Breast epithelium (tissue), 4 donors: ENCODE measurements at places on chromosomes 6 and 20. TPM values are rescaled to one million over a fixed set of nuclear protein-coding genes. Genes with fewer than 3 reads are reported as not detected.

DNA sequence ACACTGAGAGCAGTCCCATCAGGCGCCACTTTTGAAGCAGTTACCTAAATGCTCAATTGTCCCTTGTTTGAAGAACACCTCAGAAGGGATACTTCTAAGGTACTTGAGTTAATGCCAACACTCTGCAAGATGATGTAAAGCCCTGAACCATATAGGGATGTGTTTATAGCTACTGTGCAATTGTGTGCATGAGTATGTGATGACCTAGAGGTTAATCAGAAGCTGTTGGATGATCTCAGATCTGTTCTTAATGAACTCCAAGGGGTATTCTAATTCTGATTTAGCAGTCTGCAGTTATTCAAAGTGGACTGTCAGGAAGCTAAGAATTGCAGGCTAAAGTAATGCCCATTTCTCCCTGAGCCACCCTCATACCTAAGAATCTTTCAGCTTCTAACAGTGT lies 158.3 kb downstream of the TMEM242 start:
- no peak for DNase-seq

The PTCRA gene
- total RNA-seq: not detected

DNA sequence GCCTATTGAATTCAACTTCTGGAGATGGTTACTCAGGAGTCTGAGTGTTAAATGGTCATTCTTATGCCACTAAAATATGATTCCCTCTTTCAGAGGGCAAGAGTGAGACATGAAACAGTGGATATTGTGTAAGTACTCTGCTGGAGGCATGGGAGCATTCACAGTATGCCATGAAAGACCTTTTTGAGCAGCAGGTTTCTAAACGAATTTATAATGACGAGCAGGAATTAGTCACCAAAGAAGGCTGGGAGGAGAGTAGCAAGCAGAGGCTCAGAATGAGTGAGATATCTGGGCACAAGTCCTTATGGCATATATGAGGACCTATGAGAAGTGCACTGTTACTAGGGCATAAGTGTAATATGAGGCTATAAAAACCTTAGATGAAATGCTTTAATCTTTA lies 10.9 kb upstream of the MYB start:
- no peak for DNase-seq

DNA sequence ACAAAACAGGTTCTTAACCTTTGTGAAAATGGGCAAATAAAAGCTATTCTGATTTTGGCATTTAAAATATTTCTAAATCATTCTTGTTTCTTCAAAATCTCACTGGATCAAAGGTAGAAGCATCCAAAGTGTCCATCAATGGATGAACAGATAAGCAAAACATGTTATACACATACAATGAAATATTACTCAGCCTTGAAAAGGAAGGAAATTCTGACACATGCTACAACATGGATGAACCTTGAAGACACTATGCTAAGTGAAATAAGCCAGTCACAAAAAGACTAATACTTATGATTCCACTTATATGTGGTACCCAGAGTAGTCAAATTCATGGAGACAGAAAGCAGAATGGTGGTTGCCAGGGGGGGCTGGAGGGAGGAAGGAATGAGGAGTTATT lies 45.9 kb downstream of the SNX14 start:
- DNase-seq: no peak
